ENCODE measurements at places on chromosomes 1 and 21.

- no peak for DNase-seq
Observed at GRCh38 chr1:45647248-45648021, 23.6 kb upstream of the CCDC17 start.

GRCh38 chr1:154758346-154758745 lies 111.7 kb downstream of the KCNN3 start:
- no peak for DNase-seq

- DNase-seq, result no peak
Observed at GRCh38 chr1:18923756-18924211, 21.4 kb upstream of the ALDH4A1 start.

GRCh38 chr1:169312084-169312954 lies 55.3 kb downstream of the NME7 start:
- no peak for DNase-seq

GRCh38 chr1:24699628-24700027 lies 45.6 kb upstream of the CLIC4 start:
- no peak for DNase-seq

DNA sequence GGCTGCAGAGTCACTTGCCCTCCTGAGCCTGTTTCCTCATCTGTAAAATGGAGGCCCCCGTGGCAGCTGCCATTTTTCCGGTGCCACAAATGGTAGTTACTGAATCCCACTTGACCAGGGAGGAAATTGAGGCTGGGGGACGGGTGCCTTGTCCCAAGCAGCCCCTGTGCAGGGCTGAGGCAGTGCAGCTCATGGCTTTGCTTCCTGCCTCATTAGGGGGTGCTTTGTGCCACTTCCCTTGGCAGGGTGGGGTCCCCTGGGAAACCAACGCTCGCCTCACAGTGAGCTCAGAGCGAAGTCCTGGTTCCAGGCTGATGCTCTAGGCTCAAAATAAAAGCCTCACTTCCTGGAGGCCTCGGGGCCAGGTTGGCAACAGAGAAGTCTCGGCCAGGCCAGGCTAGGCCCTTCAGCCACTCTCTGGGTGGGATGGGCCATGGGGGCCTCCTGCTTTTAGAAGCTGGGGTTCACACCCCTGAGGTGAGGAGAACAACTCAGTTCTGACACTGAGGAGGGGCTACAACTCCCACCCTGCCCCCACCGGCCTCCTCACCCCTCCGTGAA lies 6.8 kb downstream of the LAPTM5 start:
- DNase-seq, result no peak

- DNase-seq, result no peak
Observed at GRCh38 chr1:186440584-186440983, 20.3 kb downstream of the PDC start.

DNA sequence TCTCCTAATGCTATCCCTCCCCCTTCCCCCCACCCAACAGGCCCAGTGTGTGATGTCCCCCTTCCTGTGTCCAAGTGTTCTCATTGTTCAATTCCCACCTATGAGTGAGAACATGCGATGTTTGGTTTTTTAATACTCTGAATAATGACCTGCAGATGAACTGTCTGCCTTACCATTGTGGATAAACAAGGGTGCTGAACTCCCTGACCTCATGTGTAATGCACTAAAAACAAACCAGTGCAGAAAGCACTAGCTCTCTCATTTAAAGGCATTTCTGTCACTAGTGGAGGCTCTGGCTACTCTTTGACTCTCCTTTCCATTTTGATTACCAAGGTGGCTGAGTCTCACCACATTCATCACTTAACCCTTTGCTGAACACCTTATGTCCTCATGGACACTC lies 23.1 kb upstream of the TRAF3IP3 start:
- no peak for DNase-seq

GRCh38 chr1:35524106-35524505 lies 33.1 kb downstream of the KIAA0319L start:
- DNase-seq, result no peak

DNA sequence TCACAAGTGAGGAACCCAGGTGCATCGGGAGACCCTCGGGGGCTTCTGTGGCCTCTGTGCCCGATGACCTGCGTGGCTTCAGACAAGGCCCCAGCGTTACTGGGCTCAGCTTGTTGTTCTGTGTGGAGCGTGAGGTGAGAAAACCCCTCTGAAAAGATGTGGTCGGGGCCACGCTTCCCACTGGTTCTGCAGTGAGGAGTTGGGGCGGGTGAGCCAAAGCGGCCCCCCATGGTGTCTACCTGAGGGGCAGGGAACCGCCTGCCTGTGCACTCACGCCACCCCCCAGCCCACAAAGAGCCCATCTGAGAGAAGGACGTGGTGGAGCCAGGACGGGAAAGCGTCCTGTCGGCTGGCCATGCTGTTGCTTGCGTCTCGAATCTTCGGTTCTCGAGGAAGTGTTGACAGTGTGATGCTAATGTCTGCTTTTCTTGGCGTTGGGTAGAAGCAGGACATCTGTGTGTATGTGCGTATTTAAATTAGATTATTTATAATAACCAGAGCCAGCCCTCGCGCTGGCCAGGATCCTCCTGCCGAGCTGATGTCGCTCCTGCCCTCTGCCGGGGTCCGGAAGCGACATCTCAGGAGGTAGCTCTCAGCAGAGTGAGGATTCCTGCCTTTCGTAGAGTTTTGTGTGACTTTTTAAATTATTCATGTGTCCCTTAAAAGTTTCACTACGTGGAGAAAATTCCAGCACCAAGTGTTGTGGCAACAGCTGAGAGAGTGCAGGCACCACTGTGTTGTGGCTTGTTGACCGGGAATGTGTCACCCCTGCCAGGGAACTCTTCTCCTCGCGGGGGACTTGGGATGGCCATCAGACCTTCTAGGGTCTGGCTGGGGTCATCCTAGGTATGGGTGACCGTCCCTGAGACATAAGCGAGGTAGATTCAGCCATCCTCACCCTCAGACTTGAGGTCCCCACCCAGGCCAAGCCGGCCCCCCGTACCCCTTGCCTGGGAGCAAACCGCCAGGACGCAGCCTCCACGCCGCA lies 15.3 kb downstream of the TMEM201 start:
- DNase-seq, result no peak

- DNase-seq, result no peak
Observed at GRCh38 chr1:96632045-96632664, 89.4 kb upstream of the PTBP2 start.

DNA sequence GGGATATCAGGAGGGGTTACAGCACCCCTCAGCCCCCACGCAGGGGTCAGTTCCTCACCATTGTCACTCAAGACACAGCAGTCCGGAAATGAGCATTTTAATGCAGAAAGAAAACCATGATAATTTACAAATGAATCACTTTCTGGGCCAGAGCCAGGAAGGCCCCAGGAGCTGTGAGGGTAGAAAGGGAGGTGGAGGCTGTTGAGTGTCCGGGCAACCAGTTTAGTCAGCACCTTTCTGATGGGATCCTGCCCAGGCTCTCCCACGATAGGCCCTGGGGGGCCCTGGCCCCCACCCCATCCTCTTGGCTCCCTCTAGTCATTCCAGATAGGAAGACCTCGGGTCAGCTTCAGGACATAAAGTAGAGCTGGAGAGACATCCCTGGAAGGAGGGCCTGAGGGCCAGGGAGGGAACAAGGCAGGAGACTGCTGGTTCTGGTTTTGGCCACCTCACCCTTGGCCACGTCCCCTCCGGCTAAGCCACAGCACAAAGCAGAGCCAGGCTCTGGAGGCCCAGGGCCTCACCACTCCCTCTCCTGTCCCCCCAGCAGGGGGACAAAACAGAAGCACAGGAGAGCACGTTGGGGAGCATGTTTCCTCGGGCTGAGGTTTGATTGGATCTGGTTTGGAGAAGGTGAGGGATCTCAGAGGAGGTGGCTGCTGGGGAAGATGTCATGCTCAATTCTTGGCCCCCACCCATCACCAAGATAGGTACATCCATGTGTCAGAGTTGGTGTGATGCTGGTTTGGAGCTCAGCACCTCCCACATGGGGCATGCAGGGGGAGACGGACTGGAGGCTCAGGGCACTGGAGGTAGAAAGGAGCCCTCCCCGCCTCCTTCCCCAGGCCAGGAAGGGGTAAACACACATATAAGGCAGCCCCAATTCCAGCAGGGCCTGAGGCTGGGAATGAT lies 20.6 kb downstream of the ETNK2 start:
- no peak for DNase-seq

DNA sequence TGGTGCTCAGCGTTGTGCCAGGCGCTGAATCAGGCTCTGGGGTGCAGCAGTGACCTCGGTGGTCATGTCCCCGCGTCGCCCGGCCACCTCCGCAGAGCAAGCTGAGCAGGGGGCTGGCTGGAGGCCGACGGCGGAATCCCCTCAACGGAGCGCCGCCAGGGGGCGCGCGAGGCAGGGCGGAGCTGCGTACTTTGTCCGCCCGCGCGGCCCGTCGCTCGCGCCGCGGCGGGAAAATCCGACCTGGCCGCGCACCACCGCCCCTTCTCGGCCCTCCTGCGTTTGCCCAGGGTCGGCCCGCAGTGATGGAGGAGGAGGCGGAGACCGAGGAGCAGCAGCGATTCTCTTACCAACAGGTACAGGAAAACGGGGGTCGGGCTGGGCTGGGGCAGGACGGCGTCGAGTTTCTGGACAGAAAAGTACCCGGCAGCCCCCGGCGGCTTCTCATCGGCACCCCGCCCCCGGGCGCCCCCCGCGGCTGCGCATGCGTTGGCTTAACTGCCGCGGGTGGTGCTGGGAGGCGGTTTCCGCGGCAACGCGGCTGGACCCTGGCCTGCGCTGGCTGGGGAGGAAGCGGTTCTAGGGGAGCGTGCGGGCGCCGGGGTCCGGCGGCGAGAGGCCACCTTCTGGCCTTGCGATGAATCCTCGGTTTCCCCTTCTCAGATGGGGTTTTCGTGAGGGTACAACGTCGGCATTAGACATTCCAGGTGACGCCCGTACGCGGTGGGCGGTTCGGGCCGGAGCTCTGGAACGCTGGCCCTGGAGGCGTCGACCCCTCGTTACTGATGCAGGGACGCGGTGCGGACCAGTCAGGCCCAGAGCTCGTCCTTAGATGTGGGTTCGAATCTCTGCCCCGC lies at the start of gene CENPS:
Gene CENPS, plus strand, starts transcription at position 218 of the 854 bp plus-strand sequence. Its CDS starts 85 bp downstream, at position 303.
- peak; percentile 83 for DNase-seq

GRCh38 chr1:76281306-76281705 lies 206.8 kb downstream of the ST6GALNAC3 start:
- no peak for DNase-seq

- no peak for DNase-seq
Observed at GRCh38 chr1:107293901-107294613, 153.2 kb downstream of the NTNG1 start.

DNA sequence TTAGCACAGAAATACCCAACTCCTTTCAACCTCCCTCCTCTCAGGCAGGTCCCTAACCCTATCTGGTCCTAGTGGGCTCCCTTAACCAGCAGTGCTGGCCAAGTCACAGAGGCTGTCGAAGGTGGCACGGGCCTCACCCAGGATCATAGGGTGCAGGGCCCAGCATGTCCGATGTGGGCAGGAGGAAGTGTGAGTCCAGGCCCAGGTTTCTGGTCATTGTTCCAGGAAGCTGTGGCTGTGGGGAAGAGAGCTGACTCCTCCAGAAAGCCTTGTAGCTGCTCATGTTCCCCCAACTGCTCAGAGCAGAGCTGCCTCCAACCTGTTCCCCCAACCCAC lies 2.4 kb downstream of the CCDC17 start:
- no peak for DNase-seq

- no peak for DNase-seq
Observed at GRCh38 chr1:160744199-160744851, 5.3 kb downstream of the SLAMF7 start.
